Activated CD4-positive, alpha-beta T cell treated with anti-CD3 and anti-CD28 coated beads, Interleukin-2, amount 10 ng/mL, durations not matched to agents 24 days and 14 days (primary cell): ENCODE measurements at places on chromosomes 1 and 21. TPM values are rescaled to one million over a fixed set of nuclear protein-coding genes. Genes with fewer than 3 reads are reported as not detected.

GRCh38 chr1:3244927-3245315, 175.9 kb downstream of the PRDM16 start:
- no peak for DNase-seq

The SLC27A3 gene
- total RNA-seq, result 10.0 and 10.3 TPM in 2 replicates

The SUCO gene
- 37.2 and 38.0 TPM in 2 replicates for total RNA-seq

The PGBD5 gene
- total RNA-seq, result 0.09 TPM in 1 of 2 replicates, not detected in the other

GRCh38 chr1:208864366-208864965, 620.3 kb upstream of the PLXNA2 start:
- DNase-seq, result no peak

The TACSTD2 gene
- total RNA-seq, result 0.07 TPM in 1 of 2 replicates, not detected in the other

DNA sequence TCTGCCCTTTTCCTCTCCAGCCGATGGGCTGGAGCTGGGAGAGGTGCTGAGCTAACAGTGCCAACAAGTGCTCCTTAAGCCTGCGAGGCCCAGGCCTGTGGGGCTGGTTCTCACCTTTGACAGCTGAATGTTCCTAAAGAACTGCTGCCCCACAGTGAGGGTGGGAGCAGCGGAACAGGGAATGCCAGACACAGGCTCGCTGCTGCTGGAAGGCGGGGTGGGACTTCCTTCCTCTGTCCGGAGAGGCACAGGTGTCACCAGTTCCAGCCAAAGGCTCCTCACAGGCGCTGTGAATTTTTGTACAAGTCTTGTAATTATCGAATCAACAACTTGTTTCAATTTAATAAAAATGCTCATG, 47.1 kb downstream of the COQ8A start:
- DNase-seq, result no peak

DNA sequence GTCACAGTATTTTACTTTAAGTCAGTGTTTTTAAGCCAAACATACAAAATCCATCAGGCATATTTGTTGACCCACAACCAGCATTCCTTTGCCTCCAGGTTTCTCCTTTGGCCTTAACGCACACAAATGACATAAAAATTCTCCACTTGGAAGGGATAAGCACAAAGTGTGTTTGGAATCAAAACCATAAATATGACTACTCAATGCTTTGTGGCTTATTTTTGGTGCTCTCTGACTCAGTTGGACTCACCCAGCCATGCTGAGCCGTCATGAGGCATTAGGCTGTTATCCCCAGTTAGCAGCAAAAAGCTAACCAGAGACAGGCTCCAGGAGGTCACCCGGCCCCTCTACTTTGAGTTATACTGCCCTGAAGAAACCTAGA, 948 bp downstream of the PRUNE1 start:
- no peak for DNase-seq

GRCh38 chr1:153509729-153510354, 25.9 kb downstream of the S100A6 start:
- peak; percentile 90 for DNase-seq

The KCND3 gene
- 0.07 TPM in 1 of 2 replicates, not detected in the other for total RNA-seq

GRCh38 chr1:212749821-212750535, 41.6 kb downstream of the NSL1 start:
- no peak for DNase-seq

DNA sequence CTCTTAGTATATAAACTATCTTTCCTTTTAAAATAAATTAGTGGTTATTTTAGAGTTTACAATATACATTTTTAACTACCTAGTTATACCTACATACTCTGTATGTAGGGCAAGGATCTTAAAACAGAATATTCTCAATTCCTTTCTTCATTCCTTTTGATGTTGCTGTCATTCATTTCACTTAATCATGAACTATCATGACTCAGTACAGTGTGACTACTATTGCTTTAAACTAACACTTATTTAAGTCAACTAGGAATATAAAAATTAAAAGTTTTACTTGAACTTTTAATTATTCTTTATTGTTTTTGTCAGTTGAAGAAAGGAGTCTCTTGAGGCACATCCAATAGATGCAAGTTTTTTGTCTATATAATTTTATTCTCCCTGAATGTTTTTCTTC, 726.4 kb downstream of the BRINP3 start:
- DNase-seq, result no peak

The LRRC39 gene
- 0.23 and 0.57 TPM in 2 replicates for total RNA-seq

DNA sequence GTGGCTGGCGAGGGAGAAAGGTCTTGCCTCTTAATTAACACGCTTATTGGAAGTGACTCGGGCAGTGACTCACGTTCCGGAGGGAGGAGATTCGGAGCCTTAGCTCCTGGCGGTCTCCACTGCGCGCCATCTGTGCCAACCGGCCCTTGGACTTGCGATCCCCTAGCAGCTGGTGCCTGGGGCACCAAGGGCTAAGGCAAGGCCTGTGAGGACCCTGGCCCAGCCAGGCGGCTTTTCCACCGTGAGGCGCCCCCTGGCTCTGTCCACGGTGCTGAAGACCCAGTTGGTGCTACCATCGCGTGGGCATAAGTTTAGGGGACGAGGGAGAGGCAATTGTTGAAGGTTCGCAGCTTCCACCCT, 1.3 kb upstream of the SYT6 start:
- no peak for DNase-seq

The MYOM3 gene
- not detected in 2 replicates for total RNA-seq

The DDI2 gene
- total RNA-seq, result 50.5 and 53.0 TPM in 2 replicates

The OR2T29 gene
- not detected in 2 replicates for total RNA-seq

The SPATA45 gene
- total RNA-seq, result not detected in 2 replicates

The SPRR2E gene
- total RNA-seq, result not detected in 2 replicates

- DNase-seq, result no peak
Measured at GRCh38 chr1:18635070-18635577, 4.5 kb downstream of the PAX7 start.
